HT-29 (cell line): ENCODE measurements at places on chromosomes 5 and 9.
A peak's percentile ranks its signal among the peaks of the same experiment; 100 is the strongest.

DNA sequence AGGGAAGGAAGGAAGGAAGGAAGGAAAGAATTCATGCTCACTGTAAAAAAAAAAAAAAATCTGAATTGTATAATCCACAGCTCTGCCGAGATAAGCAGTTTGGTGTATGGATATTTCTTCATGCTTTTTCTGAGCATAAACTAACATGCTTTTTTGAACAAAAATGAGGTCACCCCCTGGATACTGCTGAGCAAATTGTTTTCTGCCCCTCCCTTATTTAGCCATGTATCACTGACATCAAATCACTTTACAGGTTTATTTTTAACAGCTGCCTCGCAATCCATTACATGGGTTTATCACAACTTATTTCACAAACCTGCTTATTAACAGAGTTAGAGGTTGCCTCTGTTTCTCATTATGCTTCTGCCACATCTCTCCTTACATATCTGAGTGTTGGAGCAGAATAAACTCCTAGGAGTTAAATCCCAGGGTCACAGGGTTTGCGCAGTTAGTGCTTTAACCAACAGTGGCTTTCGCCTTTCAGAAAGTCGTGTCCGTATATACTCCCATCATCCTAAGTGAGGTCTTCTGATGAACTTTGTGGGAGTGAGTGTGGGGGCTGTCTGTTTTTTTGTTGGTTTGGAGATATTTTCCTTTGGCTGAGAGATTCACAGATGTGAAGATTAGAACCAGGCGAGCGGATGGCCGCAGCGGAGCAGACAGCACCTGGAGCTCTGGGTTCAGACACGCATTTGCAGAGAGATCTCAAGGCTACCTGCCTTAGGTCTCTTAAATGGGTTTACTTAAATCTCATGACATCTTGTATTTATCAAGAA is 57.7 kb downstream of the AK8 start:
- no peak for DNase-seq

GRCh38 chr5:150534811-150535210 is 26.9 kb downstream of the NDST1 start:
- peak; percentile 49 for DNase-seq

DNA sequence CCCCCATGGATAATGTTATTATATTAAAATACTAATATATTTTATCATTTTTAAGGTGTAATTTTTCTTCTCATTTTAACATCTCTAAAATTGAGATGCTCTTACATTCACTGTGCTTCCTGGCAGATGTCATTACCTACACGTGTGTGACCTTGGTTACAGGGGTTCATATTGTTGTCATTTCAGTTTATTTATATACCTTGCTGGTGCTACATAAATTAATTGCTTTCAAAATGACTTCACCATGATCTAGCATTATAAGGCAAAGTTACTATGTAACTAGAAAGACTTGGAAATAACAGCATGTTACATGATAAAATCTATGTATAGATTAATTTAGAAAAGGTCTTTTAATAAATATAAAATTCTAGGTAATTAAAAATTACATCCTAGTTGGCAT is 60.9 kb downstream of the ARHGEF28 start:
- no peak for DNase-seq

DNA sequence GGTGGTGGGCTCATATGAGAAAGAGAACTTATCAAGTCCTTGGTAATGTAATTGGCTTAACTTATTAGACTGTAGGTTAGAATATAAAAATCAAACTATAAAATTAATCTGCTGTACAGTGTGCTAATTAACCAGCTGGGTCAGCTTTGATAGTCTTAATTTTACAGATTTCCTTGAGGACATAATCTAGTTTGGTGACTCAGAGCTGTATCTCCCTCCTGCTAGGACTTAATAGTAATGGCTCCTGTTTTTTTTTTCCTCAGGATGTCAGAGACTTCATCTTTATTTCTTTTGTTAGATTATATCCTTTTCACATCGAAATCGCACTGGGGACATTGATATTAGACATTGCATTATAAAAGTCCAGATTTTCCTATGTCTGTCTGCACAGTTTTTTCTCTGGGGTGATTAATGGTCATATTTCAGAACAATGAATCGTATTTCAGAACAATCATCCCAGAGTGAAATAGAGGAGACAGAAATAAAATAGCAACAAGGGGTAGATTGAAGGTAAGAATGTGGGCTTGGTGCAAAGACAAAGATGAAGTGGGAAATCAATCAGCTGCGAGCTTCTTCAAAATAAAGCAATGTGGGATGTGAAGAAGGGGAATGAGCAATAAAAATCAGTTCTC is 346.4 kb upstream of the RIOK2 start:
- DNase-seq, result no peak

- no peak for DNase-seq
Measured at GRCh38 chr5:94113-94892, 2.3 kb downstream of the PLEKHG4B start.

DNA sequence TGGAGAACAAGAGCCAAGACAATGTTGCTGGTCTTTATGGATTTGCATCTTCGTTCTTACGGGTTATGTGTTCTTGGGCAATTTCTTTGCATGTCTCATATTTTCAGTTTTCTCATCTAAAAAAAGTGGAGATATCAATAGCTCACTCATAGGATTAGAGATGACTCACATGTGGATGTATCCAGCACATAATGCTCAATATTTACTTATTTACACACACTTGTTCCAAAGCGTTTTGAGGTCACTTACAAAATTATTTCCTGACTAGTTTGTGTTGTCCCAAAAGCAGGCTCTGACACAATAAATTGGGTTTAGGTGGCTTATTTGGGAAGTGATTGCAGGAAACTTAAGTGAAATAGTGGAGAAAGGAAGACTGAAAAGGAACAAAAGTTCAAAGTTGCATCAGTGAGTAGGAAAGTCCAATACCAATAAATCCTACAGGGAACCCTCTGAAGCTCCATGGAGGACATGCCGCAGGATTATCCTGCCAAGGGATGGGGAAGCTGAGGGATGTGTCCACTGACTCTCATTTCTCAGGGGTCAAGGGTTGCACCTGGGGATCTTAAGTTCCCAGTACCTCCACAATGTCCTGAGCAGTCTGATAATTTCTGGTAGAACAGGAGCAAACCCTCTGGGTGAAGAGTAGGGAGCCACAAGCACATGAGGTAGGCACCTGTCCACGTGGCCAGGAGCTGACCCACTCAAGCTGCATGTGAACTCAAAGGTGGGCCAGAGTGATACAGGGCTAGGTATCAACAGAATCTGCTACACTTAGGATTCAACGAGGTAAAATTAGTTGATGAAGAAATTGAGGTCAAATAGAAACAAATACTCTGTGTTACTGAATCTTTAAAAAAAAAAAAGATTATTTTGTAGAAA is 37.4 kb upstream of the SLC44A1 start:
- no peak for DNase-seq

DNA sequence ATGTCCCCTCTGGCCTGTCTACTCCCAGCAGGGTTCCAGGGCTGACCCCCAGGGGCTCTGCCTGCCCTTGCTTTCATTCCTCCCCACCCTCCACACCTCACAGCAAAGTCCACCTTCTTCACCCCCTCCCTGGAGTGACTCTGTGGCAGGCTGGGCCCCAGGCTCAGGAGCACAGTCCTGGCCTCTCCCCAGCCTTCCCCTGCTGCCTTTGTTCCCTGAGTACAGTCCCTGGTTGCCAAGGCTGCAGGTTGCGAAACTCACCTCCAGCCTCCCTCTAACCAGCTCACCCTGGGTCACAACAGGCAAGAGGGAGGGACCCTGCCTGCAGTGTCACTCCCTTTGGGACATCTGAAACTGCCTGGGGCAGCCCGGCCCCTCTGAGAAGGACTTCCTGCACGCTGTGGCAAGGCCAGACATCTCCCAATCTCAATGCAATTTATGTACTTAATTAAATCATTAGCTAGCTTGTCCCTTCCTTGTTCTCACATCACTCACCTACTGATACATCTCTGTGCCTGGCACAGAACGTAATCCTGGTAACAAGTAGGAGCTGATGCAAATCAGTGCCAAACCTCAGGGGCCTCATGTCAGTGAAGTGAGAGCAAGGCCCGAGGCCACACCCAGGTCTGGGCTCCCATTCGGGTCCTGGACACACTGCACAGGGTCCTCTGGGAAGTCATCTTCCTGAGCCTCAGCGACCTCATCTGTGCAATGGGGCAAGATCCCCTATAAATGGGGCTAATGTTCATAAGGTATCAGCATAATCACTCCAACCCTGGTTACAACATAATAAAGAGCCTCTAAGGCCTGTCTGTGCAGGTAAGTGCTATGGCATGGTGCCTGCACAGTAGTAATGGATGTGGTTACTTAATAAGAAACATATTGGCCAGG is 27.3 kb upstream of the TRIM14 start:
- DNase-seq, result peak; percentile 89

- DNase-seq, result no peak
Measured at GRCh38 chr5:131525805-131526204, 109.2 kb downstream of the RAPGEF6 start.

- DNase-seq, result peak; percentile 55
Measured at GRCh38 chr5:126780165-126780827, 3.4 kb downstream of the LMNB1 start.

DNA sequence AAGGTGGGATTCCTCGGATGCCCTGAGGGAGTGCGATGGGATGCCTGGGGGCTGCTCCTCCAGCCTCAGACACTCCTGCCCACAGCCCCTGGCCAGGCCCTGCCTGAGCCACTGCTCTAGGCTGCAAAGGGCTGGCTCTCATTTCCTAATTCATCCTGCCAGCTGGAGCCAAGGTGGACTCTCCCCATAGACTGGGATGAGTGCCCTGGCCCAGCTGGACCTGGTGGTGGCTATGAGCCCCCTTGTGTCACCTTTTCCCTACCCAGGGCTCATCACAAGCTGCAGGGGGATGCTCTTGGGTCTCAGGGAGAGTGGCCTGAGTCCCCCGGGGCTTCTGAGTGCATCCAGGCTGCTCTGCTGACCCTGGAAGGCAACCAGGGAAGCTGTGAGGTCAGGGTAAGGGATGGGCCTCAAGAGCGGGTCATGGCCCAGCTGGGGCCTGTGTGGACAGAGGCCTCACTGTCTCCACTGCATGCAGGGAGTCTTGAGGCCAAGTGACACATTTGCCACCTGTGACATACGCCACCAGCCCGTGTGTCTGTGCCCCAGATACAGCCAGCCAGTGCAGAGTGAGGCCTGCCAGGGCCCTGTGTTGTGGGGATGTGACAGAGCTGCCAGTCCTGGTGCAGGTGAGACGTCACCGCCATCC is 102.7 kb upstream of the IER5L start:
- DNase-seq, result no peak

- DNase-seq, result no peak
Measured at GRCh38 chr5:168681556-168682183, 102.5 kb upstream of the PANK3 start.

DNA sequence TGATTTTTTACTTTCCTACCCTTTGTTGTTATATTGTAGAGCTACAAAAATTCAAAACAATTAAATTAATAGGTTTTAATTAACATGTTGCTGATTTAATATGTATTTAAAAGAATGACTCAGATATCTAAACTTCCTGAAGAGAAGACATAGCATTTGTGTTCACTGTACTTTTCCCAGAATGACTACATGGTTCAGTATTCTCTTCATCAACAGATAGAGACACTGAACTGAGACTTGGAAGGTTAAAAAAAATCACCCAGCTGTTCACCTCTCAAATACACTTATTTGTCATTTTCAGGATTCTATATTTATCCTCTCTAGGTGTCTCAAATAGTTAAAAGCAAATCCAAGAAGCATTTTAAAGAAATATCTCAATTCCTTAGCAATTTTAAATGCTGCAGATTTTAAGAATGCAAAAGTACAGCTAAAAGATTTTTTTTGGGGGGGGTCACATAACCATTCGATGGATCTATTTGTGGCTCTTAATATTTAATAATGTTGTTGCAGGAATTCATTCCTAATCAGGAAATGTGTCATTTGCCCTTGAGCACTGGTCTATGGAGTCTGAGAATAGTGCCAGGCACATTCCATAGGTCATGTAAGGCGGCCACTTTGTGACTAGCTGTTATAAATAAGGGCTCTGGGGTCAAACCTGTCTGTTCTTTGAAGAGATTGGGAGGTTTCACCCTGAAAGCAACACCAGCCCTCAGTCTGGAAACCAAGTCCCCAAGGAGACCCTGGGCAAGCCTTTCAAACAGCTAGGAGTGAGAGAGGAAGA is 463.1 kb downstream of the NR2F1-AS1 start:
- no peak for DNase-seq

- no peak for DNase-seq
Measured at GRCh38 chr5:24226479-24226878, 418.3 kb downstream of the CDH10 start.

DNA sequence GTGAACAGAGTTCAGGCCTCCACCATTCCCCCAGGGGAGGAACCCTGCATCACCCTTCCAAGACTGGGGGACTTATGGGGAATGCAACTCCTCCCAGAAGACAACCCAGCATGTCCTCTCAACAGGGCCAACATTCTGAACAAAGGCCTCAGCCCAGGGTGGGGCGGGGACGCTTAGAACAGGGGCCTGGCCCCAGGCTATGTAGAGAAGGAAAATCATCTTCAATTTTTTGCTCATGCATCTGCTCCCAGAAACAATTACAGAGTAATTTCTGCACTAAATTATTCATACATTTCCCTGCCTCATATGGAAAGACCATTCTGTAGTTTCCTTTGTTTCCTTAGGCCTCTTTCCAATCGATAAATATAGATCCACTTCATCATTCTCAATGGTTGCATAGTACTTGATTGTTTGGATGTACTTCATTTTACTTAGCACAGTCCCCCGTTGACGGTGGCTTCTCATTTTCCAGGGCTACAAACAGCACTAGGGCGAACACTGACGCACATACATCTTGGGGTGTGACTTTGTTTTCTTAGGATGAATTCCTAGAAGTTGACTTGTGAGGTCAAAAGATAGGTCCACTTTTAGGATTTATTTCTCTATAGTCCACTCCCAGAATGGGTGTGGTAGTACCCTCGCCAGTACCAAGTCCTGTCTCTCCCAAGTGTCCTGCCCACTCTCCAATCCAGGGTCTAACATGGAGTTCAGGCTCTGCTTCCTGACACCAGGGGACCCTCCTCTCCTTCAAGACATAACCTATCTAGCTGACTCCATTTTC is 27.2 kb upstream of the SMU1 start:
- no peak for DNase-seq
